RKO (cell line): ENCODE measurements at places on chromosomes 5 and 9.

GRCh38 chr5:33023649-33024048 lies 312.5 kb downstream of the NPR3 start:
- no peak for DNase-seq

- no peak for DNase-seq
Observed at GRCh38 chr9:83466877-83467276, 71.3 kb downstream of the FRMD3 start.

GRCh38 chr9:18056993-18057369 lies 417.0 kb upstream of the ADAMTSL1 start:
- no peak for DNase-seq

GRCh38 chr9:97978371-97979130 lies 4.6 kb upstream of the ANP32B start:
- no peak for DNase-seq

- no peak for DNase-seq
Observed at GRCh38 chr9:37705787-37706186, 47.8 kb upstream of the TRMT10B start.
